ENCODE measurements at places on chromosomes 16 and 17. TPM values are rescaled to one million over a fixed set of nuclear protein-coding genes. Genes with fewer than 3 reads are reported as not detected.

LCAT gene
- total RNA-seq, result 6.4 TPM

TBKBP1 gene
- 14.7 TPM for total RNA-seq

KRTAP9-2 gene
- not detected for total RNA-seq

SLC39A11 gene
- total RNA-seq, result 44.1 TPM

OTOP2 gene
- not detected for total RNA-seq

GP1BA gene
- not detected for total RNA-seq

PITPNM3 gene
- total RNA-seq, result 19.5 TPM

DNAH17 gene
- 5.9 TPM for total RNA-seq

C16orf92 gene
- not detected for total RNA-seq

TEX19 gene
- not detected for total RNA-seq

PRSS27 gene
- total RNA-seq, result 1.8 TPM

NPB gene
- total RNA-seq, result 3.3 TPM

TP53TG3F gene
- total RNA-seq, result not detected

APOBR gene
- total RNA-seq, result 1.8 TPM

HS3ST6 gene
- 123 TPM for total RNA-seq

CTNS gene
- 30.8 TPM for total RNA-seq

WNT9B gene
- 0.88 TPM for total RNA-seq

GOT2 gene
- 63.6 TPM for total RNA-seq

GPRC5B gene
- 5.0 TPM for total RNA-seq

SPNS2 gene
- total RNA-seq, result 88.0 TPM
